ENCODE measurements at places on chromosomes 3 and 15.

GRCh38 chr15:77048135-77048876 is 22.6 kb downstream of the TSPAN3 start:
- no peak for DNase-seq

GRCh38 chr15:56168394-56168793 is 75.3 kb downstream of the RFX7 start:
- no peak for DNase-seq

DNA sequence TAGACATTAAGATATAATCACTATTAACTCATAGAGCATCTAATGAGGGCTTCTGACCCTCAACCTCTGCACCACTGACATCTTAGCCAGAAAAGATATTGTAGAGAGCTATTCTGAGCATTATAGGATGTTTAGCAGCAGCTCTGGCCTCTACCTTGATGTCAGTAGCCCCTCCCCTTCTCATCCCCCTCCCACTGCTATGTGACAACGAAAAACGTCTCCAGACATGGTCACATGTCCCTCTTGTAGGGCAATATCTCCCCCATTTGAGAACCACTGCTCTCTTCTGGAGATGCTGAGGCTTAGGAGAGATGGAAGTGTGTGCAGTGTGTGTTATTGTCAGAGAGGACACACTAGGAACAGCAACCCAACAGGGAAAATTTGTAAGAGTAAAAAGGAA is 242.3 kb downstream of the FEZF2 start:
- DNase-seq = no peak

- peak; percentile 28 for DNase-seq
Observed at GRCh38 chr15:90031231-90031791, 30.2 kb downstream of the ZNF710 start.

DNA sequence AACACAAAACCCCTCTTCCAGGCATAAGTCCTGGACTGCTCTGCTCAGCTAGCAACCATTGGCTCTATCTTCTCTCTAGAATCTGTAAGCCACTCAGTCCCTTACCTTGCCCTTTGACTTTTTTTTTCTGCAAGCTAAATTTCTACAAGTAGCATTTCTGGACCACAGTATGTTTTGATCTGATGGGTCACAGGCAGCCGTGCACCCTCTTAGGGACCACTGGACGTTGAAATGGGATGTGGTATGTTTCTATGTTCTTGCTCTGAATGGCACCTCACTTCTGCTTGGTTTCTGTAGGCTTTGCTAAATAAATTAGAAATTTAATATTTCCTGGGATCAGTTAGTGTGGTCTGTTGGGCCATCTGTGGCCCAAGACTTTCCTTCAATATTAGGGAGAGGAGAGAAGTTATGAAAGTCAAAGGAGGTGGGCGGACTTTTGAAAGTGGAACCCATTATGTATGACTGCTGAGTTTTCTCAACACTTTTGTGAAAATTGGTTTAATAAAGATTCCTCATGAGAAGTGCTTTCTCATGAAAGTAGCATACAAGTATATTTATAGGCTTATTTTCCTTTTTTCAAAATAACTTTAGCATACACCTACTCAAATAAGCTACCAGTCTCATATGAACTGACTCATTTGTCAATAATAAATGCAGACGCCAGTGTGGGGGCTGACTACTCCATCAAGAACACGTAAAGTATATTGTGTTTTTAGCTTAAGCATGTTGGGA is 18.4 kb upstream of the TIPARP start:
- DNase-seq = no peak

DNA sequence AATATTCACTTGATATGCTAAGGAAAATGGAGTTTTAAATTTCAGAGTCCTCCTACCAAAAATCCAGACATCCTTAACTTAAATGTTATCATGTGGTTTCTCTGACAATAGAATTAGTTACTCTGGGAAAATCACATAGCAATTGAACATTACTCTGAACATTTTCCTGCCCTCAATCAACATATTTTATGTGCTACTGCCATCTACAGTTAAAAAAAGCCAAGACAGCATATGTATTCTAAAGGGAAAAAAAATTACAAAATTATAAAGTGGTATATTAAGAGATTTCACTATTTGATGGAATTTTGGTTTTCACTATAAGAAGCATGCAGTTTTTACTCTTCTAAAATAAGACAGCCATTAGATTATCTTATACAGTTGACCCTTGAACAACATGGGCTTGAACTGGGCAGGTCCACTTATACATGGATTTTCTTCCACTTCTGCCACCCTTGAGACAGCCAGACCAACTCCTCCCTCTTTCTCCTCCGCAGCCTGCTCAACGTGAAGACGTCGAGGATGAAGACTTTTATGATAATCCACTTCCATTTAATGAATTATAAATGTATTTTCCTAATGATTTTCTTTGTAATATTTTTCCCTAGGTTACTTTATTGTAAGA is 122.3 kb downstream of the ATP1B3 start:
- DNase-seq = peak; percentile 1

Data from fibroblast of the conjunctiva (primary cell).